Stimulated activated CD4-positive, alpha-beta T cell treated with anti-CD3 and anti-CD28 coated beads, Interleukin-12 subunit alpha, Interleukin-12 subunit beta, amount 100 ng/mL, for 4 hours (primary cell): ENCODE measurements at places on chromosomes 4 and X.

DNA sequence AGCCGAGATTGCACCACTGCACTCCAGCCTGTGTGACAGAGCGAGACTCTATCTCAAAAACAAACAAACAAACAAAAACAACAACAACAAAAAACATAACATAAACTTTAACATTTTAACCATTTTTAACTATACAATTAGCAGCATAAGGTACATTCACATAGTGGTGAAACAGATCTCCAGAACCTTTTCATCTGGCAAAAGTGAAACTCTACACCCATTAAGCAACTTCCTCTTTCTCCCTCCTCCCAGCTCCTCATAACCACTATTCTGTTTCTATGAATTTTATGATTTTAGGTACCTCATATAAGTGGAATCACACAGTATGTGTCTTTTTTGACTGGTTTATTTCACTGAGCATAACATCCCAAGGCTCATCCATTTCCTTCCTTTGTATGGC is 103.6 kb downstream of the FAM13A start:
- no peak for DNase-seq

GRCh38 chrX:42097486-42097885 is 174.1 kb upstream of the CASK start:
- no peak for DNase-seq

DNA sequence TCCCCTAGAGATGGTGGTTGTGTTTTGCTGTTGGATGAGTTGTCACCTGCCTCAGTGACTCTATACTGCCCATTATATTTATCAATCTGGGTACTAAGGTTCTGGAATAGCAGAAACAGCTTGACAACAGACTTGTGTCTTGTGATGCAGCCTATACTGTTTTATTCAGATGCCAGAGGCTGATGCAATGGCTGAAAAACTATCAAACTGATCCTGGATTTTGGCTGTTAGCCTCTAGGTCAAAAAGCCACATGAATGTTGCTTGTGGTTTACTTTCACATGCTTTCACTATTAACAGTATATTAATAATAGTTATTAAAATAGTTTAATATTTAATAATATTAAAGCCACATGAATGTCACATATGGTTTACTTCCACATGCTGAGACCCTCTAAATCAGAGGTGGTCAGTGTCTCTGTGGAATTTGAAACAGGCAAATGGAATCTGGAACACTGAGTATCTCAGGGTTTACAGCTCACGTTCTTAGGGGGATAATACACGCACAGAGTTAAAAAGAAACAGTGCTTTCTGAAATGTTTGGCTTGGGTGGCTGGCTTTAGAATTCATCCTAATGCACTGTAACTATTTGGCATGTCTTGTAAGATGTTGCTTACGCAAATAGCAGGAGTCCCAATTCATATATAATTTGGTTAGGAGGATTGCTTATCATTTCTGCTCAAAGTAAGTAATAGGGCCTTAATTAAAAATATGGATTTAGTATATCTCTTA is 82.5 kb upstream of the LCORL start:
- no peak for DNase-seq

DNA sequence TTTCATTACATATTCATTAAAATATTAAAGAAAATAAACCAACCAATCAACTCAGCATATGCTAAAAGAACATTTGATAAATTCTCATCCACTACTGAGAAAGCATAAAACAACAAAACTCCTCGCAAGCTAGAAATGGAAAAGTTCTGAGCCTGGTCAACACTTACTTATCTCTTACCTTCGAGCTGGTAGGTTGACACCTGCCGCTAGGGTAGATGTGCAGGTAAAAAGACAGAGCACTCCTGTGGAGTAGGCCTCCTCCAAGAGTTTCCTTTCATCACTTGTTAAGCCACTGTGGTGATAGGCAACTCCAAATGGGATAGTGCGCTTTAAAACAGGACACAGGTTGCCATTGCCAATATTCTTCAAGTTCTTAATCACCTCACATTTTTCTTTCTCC is 18.9 kb downstream of the HELQ start:
- no peak for DNase-seq

DNA sequence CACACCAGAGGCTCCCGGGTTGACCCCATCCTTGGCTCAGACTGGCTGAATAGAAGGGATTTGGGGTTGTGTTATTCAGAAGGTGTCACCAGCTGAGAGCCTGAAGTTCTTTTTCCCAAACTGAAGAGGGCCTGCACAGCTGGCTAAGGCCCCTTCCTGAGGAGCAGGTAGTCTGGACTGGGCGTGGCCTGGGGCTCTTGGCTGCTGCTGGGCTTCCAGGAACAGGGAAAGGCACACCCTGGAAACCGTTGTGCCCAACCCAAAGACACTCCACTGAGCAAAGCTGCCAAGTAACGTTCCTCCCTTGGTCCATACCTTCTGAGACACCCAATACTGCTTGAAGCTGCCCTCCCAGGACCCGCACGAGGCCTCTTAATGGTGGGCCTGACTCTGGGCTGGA is 8.3 kb upstream of the CXCR3 start:
- no peak for DNase-seq

GRCh38 chr4:3010577-3010976 is 47.2 kb downstream of the GRK4 start:
- no peak for DNase-seq

DNA sequence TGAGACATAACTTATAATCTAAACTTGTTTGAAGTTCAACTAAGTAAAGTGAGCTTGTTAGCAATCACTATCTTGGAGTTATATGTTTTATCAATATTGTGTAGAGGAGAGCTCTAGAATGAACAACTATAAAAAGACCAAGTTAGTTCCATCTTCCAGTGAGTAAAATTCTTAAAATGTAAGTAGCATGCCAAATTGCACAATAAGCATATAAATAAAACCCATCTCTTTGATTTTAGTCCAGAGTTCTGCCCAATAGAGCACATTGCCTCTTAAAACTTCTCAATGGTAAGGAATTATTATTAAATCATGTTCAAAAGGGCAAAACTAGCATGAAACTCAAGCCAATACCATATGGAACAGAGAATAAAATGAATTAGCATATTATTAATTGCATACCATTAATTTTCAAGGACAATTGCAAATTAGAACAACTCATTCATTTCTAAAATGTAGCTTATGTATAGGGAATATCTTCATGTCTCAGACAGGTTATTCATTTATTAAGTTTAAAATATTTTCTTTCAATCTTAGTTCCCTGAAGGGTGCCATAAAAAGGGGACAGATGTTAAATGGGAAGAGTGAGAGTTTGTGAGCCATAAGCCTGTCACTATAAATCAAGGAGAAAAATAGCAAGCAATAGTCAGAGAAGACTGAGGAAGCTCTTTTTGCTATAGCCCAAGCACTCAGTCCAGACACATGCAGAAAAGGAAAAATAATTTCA is 507.6 kb downstream of the CENPC start:
- DNase-seq: no peak

GRCh38 chr4:41077628-41078027 is 136.7 kb downstream of the APBB2 start:
- DNase-seq: no peak

GRCh38 chr4:98939438-98939837 is 10.5 kb upstream of the EIF4E start:
- DNase-seq: no peak

DNA sequence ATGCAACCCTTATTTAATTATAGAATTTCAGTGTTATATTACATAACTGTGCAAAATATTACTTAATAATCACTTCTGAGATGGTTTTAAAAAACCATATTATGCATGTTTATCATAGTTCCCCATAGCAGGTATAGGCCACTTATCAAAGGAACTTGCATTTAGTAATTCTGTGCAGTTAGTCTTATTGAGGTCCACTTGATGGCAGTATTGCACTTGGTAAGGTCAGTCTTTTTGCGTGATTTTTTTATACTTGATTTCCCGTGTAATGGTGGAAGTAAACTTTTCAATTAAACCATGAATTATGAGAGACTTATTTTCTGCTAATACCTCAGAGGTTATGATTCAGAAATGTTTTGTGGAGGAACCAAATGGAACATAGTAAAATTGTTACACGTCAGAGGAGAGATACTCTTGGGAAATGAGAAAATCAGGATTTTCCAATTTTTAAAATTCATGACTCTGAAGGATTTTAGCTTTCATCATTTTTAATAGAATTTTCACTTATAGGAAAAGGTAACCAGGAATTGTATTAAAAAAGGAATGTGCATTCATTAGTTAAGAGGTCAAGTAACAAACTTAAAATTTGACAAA is 230.0 kb downstream of the CCSER1 start:
- no peak for DNase-seq

DNA sequence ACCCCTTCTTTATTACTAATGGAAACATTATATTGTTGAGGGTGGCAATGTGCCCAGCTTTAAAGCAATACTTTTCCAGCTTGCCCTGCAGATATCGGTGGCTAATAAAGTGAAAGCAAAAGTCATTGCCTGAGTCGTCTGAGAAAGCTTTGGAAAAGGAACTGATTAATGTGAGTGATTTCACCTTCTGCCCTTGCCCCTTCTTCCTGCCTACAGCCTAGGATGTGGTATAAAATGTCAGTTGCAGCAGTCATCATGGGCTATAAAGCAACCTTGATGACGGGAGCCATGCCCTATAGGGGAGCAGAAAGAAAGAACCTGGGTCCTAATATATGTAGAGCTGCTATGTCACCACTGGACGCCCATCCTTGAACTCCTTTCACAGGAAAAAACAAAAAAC is 132.4 kb upstream of the USP9X start:
- no peak for DNase-seq

DNA sequence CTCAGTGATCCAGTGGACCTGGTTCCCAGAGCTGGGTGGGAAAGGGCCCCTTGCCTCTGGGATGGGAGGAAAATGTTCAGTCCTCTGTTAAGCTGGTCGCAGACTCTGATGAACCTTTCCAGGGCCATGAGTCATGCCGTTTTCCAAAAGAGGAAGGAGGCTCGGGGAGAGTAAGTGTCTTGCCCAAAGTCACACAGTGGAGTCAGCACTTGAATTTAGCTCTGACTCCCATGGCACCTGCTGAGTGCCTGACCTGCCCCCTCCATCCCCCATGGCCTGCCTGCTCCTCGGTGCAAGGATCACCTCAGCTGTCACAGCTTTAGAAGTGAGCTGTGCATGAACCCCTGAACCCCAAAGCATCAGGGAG is 14.0 kb upstream of the KIAA0232 start:
- DNase-seq: no peak
